ENCODE measurements at places on chromosomes 6 and 20.

GRCh38 chr6:108748055-108748454 lies 100.2 kb upstream of the ARMC2 start:
- no peak for DNase-seq

GRCh38 chr6:99219788-99220187 lies 129.7 kb downstream of the FAXC start:
- no peak for DNase-seq

GRCh38 chr6:13012296-13012695 lies 295.7 kb downstream of the PHACTR1 start:
- no peak for DNase-seq

DNA sequence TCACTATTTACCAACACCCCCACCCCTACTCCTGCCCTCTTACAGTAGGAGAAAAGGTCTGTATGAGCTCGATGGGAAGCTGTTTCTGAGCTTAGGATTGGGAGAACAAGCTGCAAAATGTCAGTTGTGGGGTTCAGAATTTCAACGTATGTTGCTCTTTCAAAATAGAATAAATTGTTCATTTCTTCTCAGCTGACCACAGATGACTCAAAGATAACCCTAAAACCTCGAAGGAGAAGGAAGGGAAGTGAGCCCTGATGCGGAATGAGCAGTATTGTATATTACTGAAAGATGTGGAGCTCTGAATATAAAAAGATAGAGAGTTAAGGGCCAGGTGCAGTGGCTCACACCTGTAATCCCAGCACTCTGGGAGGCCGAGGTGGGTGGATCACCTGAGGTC lies 35.9 kb upstream of the MYLIP start:
- no peak for DNase-seq

DNA sequence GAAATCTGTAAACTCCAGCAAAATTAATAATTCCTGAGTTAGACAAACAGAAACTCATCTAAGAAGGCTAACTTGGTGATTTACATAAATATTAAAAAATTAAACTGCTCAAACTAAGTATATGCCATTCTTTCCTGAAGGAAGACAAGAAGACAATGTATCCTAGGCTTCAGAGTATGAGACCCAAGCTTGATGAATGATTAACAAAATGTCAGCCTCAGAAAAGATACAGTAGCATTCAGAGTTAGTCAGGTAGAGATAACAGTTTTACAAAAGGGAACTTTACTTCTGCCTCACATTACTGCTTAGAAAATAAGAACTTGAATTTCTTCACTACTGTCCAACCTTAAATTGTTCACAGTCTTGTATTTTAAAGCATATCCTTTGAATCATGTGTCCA lies 12.0 kb downstream of the CSNK2A1 start:
- DNase-seq: no peak

- no peak for DNase-seq
Observed at GRCh38 chr20:35436177-35436573, 1.9 kb downstream of the GDF5 start.

DNA sequence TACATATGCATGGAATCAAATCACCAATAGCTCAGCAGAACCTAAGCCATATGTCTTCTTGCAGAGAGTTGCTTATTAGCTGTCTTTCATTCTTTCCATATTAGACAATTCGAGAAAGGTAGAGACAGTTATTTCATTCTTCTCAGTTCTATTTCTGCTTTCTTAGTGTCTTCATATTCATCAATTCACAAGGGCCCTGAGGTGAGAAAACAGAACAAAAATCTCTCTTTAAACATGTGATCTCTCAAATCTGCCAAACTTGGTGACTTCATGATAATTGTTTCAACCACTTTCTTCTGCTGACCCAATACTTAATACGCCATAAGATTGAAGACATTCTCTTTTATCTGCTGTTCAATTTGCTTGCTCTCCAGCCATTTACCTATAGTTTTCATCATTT lies 229.7 kb upstream of the MARCKS start:
- DNase-seq: no peak

DNA sequence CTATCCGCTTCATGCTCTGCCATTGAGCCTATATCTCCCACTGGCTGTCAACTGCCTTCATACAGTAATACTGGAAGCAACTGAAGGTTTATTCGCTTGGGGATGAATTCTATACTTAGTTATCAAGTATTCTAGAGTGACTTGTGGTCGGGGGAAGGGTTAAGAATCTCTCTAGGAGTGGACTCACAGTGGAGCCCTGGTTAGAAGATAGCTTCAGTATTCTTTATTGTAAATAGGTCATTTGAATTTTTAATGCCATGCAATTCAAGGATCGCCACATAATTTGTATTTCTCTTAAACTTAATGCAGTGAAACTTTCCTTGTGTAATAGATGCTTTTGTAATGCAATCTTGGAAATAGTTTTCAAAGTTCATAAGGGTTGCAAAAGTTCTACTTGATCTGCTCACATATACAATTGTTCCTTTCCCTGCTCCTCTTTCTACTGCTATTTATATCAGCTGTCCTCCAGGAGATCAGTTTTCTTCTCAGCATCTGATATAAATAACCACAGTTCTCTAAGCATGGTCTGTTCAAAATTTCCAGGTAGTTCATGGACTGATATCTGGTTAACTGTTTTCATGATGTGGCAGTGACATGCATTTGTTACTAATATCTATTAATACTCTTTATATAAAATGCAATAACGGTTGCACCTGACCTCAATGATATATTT lies 120.3 kb downstream of the KCNQ5 start:
- no peak for DNase-seq

DNA sequence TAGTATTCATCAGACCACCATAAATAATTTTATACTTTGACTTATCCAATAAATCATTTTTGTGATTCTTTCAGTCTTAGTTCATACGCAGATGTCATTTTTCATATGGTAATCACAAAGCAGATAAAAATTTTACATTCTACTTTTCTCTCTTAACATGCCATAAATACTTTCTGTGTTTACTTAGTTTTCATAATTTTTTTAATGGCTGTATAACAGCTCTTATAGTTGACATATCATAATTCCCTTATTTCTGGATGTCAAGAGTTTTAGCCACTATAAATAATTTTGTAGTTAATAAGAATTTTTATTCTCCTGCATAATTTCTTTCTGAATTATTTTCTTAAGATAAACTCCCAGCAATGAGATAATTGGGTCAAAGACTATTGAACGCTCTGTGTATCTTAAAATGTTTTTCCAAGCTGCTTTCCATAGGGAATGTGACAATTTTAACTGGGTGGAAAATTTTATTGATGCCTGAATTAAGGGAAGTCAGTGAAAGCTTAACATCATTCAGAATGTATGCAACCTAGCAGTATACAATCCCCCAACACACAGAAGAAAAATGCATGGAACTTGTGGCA lies 702.7 kb downstream of the EPM2A start:
- no peak for DNase-seq

DNA sequence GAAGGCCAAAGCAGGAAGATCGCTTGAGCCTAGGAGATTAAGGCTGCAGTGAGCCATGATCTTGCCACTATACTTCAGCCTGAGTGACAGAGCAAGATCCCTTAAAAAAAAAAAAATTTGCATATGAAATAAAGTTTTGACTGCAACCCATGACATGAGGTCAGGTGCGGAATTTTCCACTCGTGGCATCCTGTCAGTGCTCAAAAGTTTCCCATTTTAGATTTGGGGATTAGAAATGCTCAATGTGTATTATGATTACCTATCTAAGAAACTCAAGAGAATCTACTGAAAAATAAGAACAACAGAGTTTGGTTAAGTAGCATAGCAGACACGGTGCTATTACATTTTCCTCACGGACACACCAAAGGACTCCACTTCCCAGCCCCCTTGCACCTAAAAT lies 11.7 kb downstream of the SLC23A2 start:
- no peak for DNase-seq

- DNase-seq: no peak
Observed at GRCh38 chr6:39439342-39440038, 117.0 kb upstream of the KCNK16 start.

DNA sequence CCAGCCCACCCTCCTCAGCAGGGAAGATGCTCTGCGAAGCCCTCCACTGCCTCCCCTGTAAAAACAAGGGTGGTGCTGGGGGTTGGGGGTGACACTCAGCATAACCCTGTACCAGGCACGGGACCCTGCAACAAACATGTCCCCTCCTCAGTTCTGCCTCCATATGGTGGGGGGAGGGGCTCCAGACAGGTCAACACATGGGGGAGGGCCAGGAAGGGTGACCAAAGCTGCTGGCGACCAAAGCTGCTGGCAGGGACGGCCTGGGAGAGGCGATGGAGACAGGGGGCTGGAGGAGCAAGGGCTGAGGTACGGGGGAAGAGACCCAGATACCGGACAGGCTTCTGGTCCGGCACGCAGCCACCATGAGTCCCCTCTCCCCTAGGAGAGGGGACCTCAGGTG lies 123.2 kb downstream of the TAF4 start:
- no peak for DNase-seq

DNA sequence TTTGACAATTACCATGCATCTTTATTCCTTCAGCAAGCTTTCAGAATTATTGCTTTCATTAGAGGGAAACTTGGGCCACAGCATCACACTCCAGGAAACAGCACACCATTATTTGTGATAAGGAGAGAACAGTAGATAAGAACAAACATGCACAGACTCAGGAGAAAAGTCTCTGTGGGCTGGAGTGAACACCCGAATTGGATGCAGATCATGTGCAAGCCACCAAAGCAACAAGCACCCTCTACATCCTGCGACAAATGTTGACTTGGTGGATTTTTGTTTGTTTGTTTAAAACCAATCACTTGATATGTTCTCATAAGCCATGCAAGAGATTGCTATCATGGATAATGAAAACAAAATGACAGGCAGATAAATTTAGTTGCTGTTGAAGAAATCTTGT lies 67.7 kb upstream of the ZFP64 start:
- DNase-seq: no peak
